ENCODE measurements at places on chromosomes 7 and 10. TPM values are rescaled to one million over a fixed set of nuclear protein-coding genes. Genes with fewer than 3 reads are reported as not detected.

Gene TRIM56
- total RNA-seq, result 12.1 TPM

Gene OPN1SW
- not detected for total RNA-seq

Gene CPEB3
- 9.6 TPM for total RNA-seq

Gene SFRP5
- 1.0 TPM for total RNA-seq

GRCh38 chr10:7563368-7563767 is 103.4 kb downstream of the ITIH5 start:
- no peak for DNase-seq

- DNase-seq, result no peak
These were observed 1.8 kb downstream of the WDR37 start for GRCh38 chr10:1058017-1058416.

- peak; percentile 29 for DNase-seq
These were observed 191.3 kb upstream of the GALNT17 start for GRCh38 chr7:70940597-70940996.

DNA sequence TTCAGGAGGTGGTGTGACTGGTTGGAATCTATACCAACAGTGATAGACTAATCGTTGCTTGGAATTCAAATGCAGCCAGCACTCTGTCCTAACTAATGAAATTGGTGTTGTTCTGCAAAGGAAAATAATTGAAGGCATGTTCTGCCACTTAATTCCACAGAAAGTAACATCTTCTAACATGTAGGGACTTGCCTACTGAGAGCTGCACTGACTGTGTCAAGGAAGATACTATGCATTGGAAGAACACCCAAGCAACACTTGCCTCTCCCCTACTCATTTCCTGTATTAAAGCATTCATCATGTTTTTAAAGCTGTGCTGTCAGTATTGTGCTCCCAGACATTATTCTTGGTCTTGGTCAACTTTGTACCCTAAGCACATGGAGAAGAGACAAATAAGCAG is 2.7 kb upstream of the CYP3A7 start:
- no peak for DNase-seq

- no peak for DNase-seq
These were observed 63.3 kb downstream of the CTTNBP2 start for GRCh38 chr7:117809958-117810357.

GRCh38 chr7:95758187-95758586 is 14.2 kb upstream of the DYNC1I1 start:
- DNase-seq, result no peak

DNA sequence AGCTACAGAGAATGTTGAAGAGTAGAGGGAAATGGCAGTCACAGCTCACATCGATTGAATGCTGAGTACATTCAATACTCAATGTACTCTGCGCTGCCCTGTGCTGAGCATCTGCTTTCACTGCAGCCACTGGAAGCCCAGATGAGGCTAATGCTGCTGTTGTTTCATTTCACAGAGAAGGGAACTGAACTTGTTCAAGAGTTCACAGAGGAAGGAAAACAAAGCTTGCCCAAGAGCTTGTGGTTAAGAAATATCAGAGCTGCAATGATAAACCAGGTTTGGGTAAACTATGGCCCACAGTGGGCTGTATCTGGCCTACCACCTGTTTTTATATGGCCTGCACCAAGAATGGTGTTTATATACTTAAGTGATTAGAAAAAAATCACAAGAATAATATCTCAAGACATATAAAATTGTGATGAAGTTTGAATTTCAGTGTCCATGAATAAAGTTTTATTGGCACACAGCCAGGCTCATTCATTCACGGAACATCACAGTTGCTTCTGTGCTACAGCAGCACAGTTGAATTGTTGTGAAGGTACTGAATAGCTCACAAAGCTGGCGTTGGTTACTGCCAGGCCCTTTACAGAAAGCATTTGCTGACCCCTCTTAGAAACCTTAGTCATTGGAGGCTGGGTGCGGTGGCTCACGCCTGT is 64.1 kb downstream of the CFAP58 start:
- DNase-seq, result no peak

- no peak for DNase-seq
These were observed 5.5 kb upstream of the CACUL1 start for GRCh38 chr10:118760265-118760664.

GRCh38 chr7:105278565-105278964 is 110.2 kb downstream of the SRPK2 start:
- DNase-seq, result no peak

GRCh38 chr10:93337309-93337721 is 144.8 kb downstream of the MYOF start:
- DNase-seq, result no peak

- DNase-seq, result no peak
These were observed 6.5 kb upstream of the ERLIN1 start for GRCh38 chr10:100192350-100192749.

DNA sequence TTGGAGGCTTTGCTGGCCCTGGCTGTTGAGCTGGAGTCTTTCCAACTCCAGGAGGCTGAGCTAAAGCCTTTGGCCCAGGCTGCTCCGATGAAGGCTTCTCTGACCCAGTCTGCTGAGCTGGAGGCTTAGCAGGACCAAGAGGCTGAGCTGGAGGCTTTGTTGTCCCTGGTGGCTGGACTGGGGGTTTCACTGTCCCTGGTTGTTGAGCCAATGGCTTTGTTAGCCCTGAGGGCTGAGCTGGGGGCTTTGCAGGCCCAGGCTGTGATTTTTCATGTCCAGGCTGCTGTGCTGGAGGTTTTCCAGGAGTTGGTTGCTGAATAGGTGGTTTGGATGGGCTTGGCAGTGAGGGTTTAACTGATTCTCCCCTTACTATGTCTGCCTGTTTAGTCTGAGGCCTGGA is 7.3 kb downstream of the PCLO start:
- no peak for DNase-seq

DNA sequence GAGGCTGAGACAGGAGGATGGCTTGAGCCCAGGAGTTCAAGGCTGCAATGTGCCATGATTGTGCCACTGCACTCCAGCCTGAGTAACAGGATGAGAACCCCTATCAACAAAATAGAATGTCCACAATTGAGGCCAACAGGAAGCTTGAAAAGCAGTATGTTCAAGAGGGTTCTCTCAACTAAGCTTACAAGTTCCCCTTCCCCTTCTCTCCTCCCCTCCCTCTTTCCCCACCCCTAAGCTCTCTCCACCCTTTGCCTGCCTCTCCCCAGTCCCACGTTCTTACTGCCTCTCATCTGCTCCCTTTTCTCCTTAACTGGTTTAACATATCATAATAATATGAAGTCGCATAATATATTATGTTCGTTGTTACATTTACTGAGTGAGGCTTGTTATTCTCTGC is 35.4 kb downstream of the KIAA1549 start:
- no peak for DNase-seq
